ENCODE measurements at places on chromosomes 7 and 10.

GRCh38 chr10:80172896-80173295 is 32.4 kb downstream of the ANXA11 start:
- DNase-seq, result no peak

- no peak for DNase-seq
Measured at GRCh38 chr10:83539528-83540308, 599.6 kb upstream of the GHITM start.

- no peak for DNase-seq
Measured at GRCh38 chr7:98240961-98241673, 10.9 kb downstream of the TECPR1 start.

GRCh38 chr7:2476776-2477446 is 713 bp upstream of the GRIFIN start:
- no peak for DNase-seq

- DNase-seq, result peak; percentile 65
Measured at GRCh38 chr10:101031796-101032636, 982 bp downstream of the SFXN3 start.

DNA sequence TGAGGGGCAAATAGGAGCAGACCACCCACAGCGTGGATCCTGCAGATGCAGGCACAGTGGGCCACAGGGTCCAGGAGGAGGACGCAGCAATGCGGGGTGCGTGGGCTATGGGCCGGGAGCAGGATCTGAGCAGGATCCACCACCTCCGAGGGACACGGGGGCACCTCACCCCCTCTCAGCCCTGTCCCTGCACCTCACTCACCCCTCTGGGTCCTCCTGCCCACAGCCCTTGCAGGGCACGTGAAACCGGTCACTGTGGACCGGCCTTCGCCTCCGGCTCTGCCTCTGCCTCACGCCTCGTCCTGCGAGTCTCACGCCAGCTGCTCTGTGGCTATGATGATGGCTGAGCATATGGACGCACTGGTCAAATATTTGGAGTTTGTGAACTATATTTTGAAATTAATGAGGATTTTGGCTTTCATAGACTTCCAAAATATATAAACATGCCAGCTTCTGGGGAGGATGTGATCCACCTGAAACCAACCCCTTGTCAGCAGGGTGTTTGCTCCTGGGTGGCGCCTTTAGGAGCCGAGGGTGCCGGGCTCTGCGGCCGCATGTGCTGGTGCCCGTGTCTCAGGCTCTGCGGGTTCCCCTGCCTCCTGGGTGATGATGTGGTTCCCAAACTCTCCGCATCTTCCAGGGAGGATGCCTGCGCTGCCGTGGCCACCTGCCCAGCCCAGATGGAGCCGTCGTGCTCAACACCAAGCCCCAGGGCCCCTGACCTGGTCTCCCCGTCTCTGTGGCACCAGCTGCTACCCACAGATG is 11.3 kb upstream of the ADGRA1 start:
- DNase-seq, result no peak

DNA sequence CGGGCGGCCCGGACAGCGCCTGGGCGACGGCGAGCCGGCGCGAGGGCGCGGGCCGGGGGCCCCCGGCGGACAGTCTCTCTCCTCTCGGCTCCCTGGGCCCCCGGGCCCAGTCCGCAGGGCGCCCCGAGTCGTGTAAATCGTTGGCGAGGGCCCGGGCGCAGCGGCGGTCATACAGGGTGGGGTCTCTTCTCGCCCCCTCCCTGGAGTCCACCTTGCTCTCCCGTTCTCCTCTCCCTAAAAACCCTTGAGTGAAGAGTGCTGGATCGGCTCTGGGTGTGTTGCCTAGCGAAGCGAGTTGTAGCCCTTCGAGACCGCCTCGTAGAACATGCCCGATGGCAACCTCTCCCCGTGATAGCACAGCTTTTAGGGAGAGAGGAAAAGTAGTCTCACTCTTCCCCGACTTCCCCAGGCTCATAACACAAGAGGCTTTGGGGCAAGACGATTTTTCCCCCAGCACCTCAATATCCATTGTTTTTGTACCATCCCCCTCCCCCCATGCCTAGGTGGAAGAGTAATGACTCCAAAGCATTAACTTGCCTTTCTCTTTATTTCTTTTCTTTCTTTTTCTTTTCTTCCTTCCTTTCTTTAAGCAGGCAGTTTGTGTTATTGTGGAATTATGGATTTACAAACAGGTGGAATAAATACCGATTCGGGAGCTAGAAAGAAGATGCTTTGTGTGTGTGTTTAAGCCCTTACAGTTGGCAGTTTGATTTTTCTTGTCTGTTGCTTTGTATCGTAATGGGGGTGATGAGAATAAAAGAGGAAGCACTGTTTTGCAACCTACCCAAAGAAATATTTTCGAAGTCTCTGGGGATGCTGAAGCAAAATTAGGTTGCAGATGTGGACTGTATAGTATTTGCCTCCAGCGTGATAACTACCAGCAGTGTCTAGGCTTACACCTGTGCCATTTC is 822 bp downstream of the SHOC2 start:
- DNase-seq, result no peak

DNA sequence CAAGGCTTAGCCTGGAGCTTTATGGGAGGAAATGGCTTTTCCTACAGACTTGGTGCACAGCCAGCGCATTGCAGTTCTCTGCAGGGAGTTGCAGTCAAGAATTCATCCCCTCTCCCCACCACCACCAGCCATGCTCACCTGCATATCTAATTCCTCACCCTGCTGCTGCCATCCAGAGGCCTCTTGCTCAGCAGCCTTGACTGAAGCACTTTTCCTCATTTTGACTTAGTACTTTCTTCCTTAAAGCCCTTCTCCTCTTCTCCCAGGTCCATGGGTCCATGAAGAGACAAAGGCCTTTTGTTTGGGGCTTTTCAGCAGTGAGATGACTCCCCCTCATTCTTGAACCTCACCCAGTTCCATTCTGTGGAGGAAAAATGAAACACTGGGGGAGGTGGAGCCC is 39.7 kb upstream of the GPR141 start:
- no peak for DNase-seq

- DNase-seq, result no peak
Measured at GRCh38 chr10:35184527-35185171, 58.0 kb downstream of the CREM start.

GRCh38 chr10:8060010-8060703 is 5.7 kb downstream of the GATA3 start:
- no peak for DNase-seq

GRCh38 chr10:132360766-132361447 is 28.9 kb downstream of the LRRC27 start:
- DNase-seq, result no peak

- DNase-seq, result no peak
Measured at GRCh38 chr7:97204821-97205220, 87.3 kb downstream of the SDHAF3 start.

DNA sequence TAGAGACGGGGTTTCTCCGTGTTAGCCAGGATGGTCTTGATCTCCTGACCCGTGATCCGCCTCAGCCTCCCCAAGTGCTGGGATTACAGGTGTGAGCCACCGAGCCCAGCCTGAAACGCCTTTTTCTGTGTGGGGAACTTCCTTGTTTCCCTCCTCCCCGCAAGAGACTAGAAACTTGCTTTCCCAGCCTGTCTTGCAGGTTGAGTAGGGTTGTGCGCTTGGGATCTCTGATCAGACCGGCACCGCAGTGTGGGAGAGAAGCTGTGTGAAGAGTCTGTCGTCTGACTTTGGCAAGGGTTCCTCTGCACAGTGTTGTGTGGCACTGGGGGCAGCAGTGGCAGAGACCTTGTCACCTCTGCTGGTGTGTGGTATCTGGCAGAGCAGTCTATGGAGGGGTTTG is 28.9 kb downstream of the RBM17 start:
- no peak for DNase-seq

DNA sequence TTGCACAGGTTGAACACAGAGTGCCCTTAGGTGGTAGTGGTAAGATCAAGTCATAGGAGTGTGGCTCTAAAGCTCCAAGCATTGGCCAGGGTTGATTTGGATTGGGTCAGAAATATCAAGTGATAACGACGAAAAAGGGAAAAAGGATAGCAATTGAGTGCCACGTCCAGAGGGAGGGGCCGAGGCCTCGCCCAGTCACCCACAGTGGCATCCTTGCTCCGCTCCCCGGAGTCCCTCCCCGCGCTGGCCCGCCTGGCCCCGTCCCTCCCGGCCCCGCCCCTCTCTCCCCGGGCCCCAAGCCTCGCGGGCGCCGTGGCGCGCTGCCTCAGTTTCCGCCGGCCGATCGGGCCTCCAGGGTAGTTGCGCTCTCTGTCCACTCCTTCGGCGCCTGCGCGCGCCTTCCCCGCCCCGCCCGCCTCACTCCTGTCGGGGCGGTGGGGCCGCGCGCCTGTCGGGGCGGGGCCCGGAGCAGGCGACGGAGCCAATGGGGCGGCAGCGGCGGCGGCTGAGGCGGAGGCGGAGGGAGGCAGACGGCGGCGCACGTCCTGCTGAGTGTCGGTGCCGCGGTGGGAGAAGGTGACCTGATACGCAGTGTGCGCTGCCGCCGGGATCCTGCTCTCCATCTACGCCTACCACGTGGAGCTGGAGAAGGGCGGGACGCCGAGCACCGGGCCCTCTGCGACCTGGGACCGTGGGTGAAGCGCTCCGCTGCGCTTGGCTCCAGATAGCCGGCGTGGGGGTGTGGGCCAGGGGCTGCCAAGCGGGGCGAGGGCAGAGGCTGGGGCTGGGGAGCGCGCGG is 209.1 kb upstream of the ZNF722 start:
- no peak for DNase-seq

- no peak for DNase-seq
Measured at GRCh38 chr10:25083546-25084111, 67.2 kb downstream of the THNSL1 start.

- no peak for DNase-seq
Measured at GRCh38 chr7:140455743-140456142, 23.6 kb downstream of the MKRN1 start.

DNA sequence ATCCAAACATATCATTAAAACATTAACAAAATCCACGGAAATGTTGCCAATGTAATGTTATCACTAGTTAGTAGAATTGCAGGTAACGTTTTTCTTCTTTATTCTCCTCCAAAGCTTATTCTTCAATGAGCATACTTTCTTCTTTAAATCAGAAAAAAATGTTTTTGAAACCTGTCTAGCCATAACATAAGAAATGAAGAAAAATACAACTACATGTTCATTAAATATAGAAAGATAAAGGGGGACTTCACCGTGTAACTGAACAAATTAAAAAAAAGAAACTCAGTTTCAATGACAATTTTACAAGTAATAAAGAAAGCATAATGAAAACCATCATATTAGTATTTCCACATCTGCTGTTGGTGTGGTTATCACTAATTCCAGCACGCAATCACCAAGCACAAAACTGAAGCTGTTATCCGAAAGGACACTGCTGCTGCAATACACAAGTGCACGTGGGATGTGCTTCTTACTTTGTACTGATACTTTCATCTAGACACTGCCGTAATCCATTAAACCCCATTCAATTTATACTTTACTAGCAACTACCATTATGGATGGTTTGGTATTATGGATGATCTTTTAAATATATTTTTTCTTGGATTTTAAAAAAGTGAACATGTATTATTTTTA is 9.6 kb downstream of the ESYT2 start:
- no peak for DNase-seq

DNA sequence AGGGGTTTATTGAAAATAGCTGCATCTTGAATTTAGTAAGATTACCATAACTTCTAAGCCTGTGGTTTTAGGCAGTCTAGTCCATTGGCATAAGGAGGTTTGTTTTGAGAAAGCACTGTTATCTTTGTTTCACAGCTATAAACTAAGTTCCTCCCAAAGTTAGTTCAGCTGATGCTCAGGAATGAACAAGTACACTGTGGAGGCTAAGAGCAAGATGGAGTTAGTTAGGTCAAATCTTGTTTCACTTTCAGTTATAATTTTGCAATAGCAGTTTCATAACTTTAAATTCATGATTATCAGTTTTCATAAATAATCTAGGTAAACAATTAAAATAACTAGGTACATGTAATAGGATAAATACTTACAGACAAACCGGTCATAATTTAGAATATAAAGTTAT is 15.4 kb downstream of the SEC61G start:
- no peak for DNase-seq

DNA sequence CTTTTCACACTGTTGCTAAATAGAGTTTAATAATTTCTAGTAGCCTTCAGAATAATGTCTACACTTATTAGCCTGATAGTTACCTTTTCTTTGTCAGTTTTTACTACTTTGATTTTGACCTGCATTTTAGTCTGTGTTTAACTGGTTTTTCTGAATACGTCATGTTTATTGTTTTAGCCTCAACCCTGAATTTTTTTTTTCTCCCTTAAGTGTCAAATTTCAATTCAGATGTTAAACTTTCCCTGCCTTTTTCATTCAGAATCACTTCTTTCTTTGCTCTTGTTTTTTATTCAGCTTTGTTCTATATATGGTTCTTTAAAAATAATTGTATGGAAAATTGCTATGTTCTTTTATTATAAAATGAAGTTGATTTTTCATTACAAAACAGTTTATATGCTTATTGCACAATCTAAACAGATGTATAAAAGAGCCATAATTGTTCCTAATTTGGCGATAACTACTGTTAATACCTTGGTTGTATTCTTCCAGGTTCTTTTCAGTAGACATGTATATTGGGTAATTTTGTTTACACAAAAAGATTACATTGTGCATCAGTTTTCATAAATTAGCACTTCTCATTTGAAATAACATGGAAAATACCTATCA is 159.7 kb downstream of the ADK start:
- no peak for DNase-seq

DNA sequence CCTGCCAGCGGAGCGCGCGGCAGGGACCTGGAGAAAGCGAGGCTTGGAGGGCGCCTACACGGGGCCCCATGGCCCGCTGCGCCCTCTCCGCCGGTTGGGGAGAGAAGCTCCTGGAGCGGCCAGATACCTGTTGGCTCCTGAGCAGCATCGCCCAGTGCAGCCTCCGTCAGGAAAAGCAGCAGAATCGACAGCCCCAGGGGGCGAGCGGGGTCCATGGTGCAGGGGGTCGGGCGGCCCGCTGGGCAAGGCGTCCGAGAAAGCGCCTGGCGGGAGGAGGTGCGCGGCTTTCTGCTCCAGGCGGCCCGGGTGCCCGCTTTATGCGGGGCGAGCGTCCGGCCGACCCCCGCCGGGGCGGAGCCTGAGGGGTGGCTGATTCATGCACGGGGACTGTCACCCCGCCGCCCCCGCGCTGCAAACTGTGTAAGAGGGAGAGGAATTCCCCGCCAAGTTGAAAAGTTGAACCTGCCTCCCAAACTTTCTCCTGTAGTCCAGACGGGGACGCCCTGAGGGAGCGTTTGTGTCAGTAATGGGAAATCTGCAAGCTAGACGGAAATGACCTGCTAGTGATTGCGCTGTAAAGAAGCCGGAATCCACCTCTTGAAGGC is at the start of gene TFPI2:
Gene TFPI2 (minus strand): TSS at position 290 of the 605 bp plus-strand sequence. CDS start 75 bp downstream, at position 215.
- DNase-seq, result no peak

DNA sequence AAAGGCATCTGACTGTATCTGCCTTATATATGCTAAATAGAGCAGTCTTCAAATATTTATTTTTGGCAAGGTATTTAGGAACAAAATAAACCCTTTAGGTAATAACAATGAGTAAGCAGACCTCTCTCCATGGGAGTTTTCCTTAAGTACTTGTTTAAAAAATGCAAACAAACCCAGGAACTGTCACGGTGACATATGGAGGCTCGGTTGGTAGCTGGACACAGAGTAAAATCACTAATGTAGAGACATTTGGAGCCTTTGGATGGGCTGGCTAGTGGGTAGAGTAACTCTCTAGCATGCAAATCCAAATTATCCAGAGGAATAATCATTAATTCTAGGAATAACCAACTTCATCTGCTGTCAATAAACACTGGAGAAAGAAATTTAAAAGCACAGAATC is 71.6 kb upstream of the LAMB4 start:
- no peak for DNase-seq

Data from stimulated activated CD8-positive, alpha-beta memory T cell treated with anti-CD3 and anti-CD28 coated beads, Interleukin-2, amount 100 ng/mL, for 1 hour (primary cell).